Fibroblast of villous mesenchyme (primary cell): ENCODE measurements at places on chromosomes 16 and 17.

- DNase-seq: no peak
Observed at GRCh38 chr16:2775765-2776499, 1.1 kb downstream of the ELOB start.

- DNase-seq: no peak
Observed at GRCh38 chr16:47413041-47413440, 47.8 kb downstream of the ITFG1 start.

GRCh38 chr16:83732536-83732935 is 75.2 kb upstream of the HSBP1 start:
- DNase-seq: no peak

DNA sequence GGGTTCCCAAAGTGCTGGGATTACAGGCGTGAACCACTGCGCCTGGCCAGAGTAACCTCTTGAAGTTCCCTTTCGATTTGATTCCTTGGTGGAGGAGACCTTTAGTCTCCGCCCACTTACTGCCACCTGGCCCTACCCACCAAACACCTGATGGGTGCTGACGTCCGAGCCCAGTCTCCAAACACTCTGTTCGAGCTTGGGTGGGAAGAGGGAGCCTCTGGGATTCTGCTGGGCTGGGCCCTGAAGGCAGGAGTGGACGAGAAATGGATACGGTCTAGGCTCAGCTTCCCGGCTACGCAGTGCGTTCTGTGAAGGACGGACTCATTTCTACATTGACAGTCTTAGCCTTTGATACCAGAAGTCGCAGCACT is 870 bp upstream of the ITGA3 start:
- DNase-seq: peak; percentile 37

- DNase-seq: no peak
Observed at GRCh38 chr17:42018339-42018738, 1.1 kb upstream of the DNAJC7 start.
